ENCODE measurements at places on chromosomes 1 and 21. TPM values are rescaled to one million over a fixed set of nuclear protein-coding genes. Genes with fewer than 3 reads are reported as not detected.

Gene PHF13
- 10.8 TPM for total RNA-seq

Gene C1orf87
- 1.7 TPM for total RNA-seq

Gene TCHHL1
- not detected for total RNA-seq

Gene CFHR3
- total RNA-seq, result 0.23 TPM

Gene HES4
- 26.8 TPM for total RNA-seq

Gene MATN1
- not detected for total RNA-seq

Gene CTSE
- 85.8 TPM for total RNA-seq

Gene AGPAT3
- total RNA-seq, result 86.0 TPM

Gene RBM15
- 22.1 TPM for total RNA-seq

Gene ITGB2
- total RNA-seq, result 370 TPM

Gene GJB4
- total RNA-seq, result not detected
